Stimulated activated CD4-positive, alpha-beta T cell treated with anti-CD3 and anti-CD28 coated beads, Interleukin-15, amount 100 ng/mL, for 1 hour (primary cell): ENCODE measurements at places on chromosomes 16 and 17.

GRCh38 chr16:51072591-51072990 lies 78.5 kb downstream of the SALL1 start:
- DNase-seq: no peak

DNA sequence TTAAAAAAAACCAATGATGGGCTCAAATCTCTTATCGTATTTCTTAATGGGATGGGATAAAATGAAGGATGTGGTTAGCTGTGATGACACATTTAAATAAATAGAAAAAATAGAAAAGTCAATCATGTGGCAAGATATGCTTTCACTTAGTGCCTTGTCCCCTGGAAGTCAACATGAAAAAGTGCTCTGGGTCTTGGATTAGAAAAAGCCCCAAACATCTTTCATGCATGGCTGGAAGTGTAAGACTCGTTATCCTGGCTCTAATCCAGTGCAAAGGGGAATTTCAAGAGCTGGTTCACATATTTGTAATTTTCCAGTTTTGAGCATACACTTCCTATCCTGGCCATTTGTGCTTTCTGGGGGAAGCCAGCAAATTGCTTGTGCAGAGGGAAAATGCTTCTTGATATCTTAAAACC lies 160.9 kb downstream of the MAP2K6 start:
- DNase-seq: no peak

- DNase-seq: no peak
Measured at GRCh38 chr16:50771366-50771765, 29.5 kb downstream of the CYLD start.

- DNase-seq: no peak
Measured at GRCh38 chr17:50954641-50955121, 88.5 kb upstream of the TOB1 start.

- DNase-seq: no peak
Measured at GRCh38 chr16:17002565-17002964, 468.2 kb downstream of the XYLT1 start.

GRCh38 chr16:1613728-1614455 lies 1.7 kb downstream of the CRAMP1 start:
- DNase-seq: no peak

GRCh38 chr16:87856791-87857228 lies 12.5 kb downstream of the SLC7A5 start:
- DNase-seq: no peak

- no peak for DNase-seq
Measured at GRCh38 chr16:63037761-63038396, 1001.6 kb upstream of the CDH8 start.
